ENCODE measurements at places on chromosomes 7 and 10. TPM values are rescaled to one million over a fixed set of nuclear protein-coding genes. Genes with fewer than 3 reads are reported as not detected.
A peak's percentile ranks its signal among the peaks of the same experiment; 100 is the strongest.

GRCh38 chr7:26179422-26179821 is 21.1 kb downstream of the HNRNPA2B1 start:
- DNase-seq, result no peak
- H3K27ac ChIP-seq, result no peak overlapping the region
- H3K4me3 ChIP-seq, result no peak overlapping the region
- no peaks in the 10 kb centered on the region for H3K27me3 ChIP-seq

ADAM8 gene
- total RNA-seq, result 8.5 TPM

H2BK1 gene
- total RNA-seq, result 2.6 TPM

DNA sequence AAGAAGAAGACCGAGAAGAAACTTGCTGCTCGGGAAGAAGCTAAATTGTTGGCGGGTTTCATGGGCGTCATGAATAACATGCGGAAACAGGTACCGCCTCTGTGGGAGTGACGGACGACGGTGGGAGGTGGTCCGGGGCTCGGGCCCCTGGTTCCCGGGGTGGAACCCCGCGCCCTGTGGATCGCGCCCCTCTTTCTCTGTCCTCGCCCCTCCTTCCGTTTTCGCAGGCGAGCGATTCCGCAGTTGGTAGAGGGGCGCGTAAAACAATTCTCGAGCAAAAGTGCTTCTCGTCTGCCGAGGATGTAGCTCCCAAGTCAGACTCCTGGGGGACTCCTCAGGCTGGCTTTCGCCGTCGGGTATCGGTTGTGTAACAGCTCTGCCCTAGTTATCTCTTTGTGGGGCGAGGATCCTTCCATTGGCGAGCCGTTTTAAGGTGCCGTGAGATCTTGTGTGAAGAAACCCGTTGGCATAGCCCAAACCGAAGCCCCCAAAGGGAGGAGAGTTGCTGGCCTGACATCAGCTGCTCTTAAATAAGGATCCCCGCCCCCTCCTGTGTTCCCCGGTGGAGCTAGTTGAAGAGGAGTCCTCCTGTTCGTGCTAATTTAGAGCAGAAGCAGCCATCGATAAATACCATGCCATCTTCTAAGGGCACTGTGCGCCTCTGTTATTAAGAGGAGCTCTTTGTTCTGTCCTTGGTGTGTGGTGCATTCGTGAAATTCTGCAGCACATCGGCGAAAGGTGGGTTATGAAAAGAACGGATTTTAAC is 655 bp downstream of the KLHL7 start:
- H3K27ac ChIP-seq, result peak overlapping the region; percentile 97
- peaks cover 53% of the 10 kb centered on the region for H3K4me1 ChIP-seq
- no peaks in the 10 kb centered on the region for H3K27me3 ChIP-seq
- peak overlapping the region; percentile 99 for H3K4me3 ChIP-seq
- no peak for DNase-seq
- H3K36me3 ChIP-seq, result no peaks in the 10 kb centered on the region

- no peak for DNase-seq
- H3K27me3 ChIP-seq, result peaks cover 41% of the 10 kb centered on the region
- H3K4me3 ChIP-seq, result no peak within 1 kb of the TSS
- H3K27ac ChIP-seq, result peak within 1 kb of the TSS; percentile 73
- no peaks in the 10 kb centered on the region for H3K36me3 ChIP-seq
- H3K4me1 ChIP-seq, result peaks cover 6% of the 10 kb centered on the region
Observed at GRCh38 chr10:49187950-49188761, at the start of gene TMEM273. TMEM273 (minus strand) TSS chr10:49188391; CDS start chr10:49188336, 55 bp downstream.

DNA sequence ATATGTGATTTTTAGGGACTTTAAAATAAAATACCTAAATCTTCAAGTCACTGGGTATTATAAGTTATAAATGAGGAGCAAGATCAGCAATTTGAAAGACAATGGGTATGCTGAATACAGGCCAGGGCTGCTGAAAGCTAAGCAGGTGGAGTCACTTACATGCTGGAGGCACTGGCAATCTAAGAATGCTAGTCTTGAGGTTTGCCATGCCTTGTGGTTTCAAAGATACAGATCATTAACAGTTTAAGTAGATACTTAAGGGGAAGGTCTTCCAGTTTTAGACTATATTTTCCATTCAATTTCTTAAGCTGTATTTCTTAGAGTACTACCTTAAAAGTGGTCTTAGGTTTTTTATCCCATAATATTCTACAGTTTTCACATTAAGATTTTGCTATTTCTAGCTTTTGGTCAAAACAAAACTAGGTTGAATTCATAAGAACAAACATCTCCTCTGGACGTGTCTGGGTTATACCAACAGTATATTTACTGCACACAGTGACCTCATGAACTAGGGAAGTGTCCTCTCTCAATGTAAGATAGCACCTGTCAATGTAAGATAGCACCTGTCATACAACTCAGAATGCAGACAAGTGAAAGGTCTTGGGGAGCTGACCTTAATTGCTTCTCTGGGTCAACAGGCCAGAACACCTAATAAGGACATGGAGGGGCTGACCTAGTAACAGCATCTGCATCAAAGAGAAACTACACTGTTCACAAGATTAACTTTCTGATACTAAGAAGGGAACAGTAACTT is 2.0 kb downstream of the SRI start:
- H3K27me3 ChIP-seq, result no peaks in the 10 kb centered on the region
- H3K4me3 ChIP-seq, result peak overlapping the region; percentile 95
- no peaks in the 10 kb centered on the region for H3K36me3 ChIP-seq
- peak; percentile 5 for DNase-seq
- H3K4me1 ChIP-seq, result peaks cover 56% of the 10 kb centered on the region

GRCh38 chr7:425794-426188 is 93.9 kb downstream of the PDGFA start:
- no peaks in the 10 kb centered on the region for H3K36me3 ChIP-seq
- DNase-seq, result no peak
- H3K27ac ChIP-seq, result no peak overlapping the region
- H3K27me3 ChIP-seq, result no peaks in the 10 kb centered on the region

Data from naive thymus-derived CD8-positive, alpha-beta T cell (primary cell).